ENCODE measurements at places on chromosomes 7 and 10.
A peak's percentile ranks its signal among the peaks of the same experiment; 100 is the strongest.

DNA sequence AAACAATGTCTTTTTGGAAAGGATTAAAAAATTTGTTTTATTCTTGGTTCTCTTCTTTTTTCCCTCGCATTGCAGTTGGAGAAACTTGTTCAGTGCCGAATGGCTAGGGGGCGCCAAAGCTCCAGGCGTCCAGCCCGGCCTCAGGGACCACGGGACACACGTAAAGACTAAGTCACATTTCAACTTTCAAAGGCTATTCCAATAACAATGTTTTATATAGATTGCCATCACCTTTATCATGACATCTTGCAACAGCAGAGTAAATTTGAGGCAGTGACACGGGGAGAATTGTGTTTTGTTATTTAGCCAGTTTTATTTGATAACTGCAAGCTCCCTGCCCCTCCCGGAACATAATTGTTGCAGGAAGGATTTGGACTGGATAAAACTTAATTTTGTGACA lies 2.2 kb upstream of the IGFBP3 start:
- DNase-seq: peak; percentile 54

DNA sequence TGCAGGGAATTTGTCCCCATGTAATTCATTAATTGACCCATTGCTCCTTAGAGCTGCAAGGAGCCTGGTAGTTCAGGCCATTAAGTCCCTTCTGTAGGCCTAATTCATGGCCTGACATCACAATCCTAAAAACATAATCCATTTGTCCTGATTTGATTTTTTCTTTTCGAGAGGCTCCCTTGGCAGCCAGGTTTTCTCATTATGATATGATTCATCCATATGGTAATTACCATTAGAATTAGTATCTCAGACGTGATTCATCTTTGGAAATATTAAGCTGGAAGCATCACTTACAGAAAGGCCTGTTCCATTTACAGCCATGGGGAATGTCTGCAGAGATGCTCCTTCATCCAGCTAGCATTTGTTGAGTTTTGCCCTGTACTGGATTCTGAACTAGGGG lies 128.5 kb downstream of the PLCE1 start:
- no peak for DNase-seq

DNA sequence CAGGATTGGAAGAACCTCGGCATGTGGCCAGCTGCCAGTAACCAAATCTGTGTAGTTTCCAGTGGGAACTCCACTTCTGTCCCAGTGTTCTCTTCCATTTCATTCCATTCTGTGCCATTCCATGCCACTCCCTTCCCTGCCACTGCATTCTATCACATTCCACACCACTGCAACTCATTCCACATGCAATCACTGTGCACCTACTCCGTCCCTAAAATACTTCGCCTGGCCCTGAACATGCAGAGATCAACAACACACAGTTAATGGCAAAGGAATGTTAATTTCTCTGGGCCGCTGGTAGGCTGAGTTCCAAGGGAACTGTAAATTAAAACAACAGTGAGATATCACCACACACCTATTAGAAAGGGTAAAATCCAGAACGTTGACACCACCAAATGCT lies 64.8 kb downstream of the AKR1B1 start:
- DNase-seq: no peak

DNA sequence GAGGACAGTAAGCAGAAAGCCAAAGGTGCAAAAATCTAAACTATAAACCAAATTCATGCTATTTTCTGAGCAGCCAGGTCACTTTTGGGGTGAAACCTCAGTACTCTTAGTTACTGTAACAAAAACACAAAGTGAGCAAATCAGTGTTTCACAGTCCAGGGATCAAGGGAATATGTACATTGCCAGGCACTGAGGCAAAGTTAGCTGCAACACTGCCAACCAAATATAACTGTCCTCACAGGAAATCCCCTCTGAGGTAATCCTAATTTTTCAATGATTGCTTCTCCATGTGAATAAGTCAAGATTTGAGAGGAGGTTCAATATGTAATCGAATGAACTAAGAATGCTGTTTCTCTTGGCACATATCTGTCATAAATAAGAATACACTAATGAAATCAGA lies 229.7 kb downstream of the TSPAN12 start:
- DNase-seq: no peak

- no peak for DNase-seq
Observed at GRCh38 chr7:45105588-45106188, 5.8 kb downstream of the TBRG4 start.

DNA sequence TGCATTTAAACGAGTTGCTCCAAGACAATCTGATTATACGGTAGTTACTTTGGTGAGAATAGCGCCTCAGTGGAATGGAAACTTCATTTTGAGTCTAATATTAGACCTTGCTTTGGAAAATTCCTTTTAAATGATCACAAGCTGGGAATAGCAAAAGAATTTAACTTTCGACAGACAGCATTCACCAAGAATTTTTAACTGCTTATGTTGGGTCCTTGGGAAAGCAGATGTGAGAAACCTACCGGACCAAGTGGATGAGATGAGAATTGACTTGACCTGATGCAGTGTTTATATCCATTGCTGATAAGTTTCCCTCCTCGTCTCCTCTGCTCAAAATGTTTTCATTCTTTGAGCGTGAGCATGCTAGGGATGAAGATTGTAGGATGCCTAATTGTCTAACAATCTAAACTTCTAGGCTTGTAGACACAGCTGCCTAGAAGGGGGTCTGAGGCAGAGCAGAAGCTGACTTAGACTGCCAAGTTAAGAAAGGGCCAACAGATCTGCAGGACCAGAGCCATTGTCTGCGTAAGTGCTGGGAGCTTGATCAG lies 126.9 kb downstream of the CNNM2 start:
- DNase-seq: no peak

DNA sequence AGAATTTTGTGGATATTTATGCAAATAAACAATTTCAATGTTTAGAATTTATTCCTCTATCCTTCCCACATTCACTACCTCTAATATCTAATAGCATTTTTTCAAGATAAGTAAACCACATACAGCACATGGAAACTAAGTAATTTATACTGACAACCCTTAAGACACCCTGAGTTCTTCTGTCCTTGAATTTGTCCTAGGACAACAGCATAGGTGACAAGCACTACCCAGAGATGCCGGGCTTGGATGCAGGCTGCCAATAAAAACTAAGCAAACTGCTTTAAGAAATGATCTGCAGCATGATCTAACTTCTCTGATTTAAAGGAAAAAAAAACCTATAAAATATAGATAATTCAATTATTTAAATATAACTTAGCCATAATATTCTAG lies 22.7 kb downstream of the NT5C3A start:
- no peak for DNase-seq

GRCh38 chr10:29102636-29103035 lies 186.2 kb upstream of the LYZL1 start:
- no peak for DNase-seq

DNA sequence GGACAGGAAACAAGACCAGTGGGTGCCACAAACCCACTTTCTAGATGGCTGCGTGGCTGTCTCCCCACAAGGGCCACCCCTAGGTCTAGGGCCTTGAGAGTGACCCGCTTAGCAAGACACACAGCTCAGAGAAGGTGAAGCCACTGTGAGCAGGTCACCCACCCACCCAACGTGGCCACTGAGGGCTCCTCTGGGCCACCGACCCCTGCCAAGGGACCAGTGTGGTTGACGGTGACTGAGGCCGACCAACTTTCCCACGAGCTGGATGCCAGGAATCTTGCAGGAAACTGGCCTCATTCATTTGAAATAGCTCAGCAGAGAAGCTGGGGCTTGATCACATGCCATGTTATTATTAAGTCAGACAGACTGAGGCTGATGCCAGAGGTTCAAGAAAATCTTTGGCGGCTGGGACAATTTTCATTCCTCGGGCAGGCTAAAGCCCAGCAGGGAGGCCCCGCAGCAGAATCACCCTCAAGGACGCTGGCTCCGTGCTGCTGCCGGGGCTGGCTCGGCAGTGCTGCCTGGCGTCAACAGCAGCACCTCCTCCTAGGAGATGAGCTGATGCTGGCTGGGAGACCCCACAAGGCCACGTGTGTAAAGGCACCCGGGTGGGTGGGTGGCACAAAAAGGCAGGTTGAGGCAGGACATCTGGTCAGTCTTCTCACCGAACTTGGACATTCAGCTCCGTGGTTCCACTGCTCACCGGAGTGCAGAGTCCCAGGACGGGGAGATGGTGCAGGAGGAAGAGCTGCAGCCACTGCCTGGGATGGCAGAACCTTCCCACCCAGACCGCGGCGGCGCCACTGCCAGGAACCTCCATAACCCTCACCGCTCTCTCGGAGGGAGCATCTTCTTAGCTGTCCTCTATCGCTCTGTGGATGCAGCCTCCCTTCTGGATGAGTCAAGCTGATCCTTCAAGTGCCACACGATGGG lies 57.8 kb downstream of the ZRANB1 start:
- no peak for DNase-seq

DNA sequence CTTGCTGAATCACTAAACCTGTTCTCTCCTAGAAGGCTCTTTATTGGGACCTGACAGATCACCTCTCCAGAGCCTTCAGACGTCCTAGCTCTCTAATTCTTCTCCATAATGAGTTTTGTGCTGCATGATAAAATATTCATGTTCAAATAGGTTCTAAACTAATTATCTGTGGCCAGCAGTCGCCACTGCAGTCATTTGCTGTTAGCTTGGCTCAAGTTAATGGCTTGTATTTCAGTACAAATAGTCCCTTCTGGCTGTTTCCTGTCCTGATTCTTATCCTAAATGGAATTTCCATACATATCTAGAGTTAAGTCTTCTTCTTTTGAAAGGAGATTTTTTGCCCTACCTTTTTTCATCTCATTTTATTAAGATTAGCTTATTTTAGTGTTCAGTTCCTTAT lies 303.2 kb downstream of the EXOC4 start:
- no peak for DNase-seq

- no peak for DNase-seq
Observed at GRCh38 chr7:4745265-4745919, 30.0 kb upstream of the AP5Z1 start.

DNA sequence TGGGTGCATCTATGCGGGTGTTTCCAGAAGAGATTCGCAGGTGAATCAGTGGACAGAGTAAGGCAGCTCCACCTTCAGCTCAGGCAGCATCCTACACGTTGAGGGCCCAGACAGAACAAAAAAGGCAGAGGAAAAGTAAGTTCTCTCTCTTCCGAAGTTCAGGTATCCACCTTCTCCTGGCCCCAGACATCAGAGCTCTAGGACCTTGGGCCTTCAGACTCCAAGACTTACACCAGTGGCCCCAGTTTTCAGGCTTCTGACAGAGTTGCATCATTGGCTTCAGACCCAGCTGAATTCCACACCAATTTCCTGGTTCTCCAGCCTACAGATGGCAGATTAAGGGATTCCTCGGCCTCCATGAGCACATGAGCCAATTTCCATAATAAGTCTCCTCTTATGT lies 102.2 kb upstream of the GPR26 start:
- DNase-seq: no peak

- DNase-seq: peak; percentile 18
Observed at GRCh38 chr10:132539894-132540293, 2.3 kb downstream of the INPP5A start.

GRCh38 chr10:75620356-75620755 lies 188.9 kb downstream of the LRMDA start:
- no peak for DNase-seq

GRCh38 chr10:116741391-116742351 lies 695 bp downstream of the HSPA12A start:
- no peak for DNase-seq
